GM23248 (cell line): ENCODE measurements at places on chromosomes 16 and 17. TPM values are rescaled to one million over a fixed set of nuclear protein-coding genes. Genes with fewer than 3 reads are reported as not detected.

- H3K27me3 ChIP-seq, result no peaks in the 10 kb centered on the region
- H3K4me1 ChIP-seq, result no peaks in the 10 kb centered on the region
- H3K36me3 ChIP-seq, result no peaks in the 10 kb centered on the region
- no peak overlapping the region for H3K4me3 ChIP-seq
- H3K27ac ChIP-seq, result no peak overlapping the region
These were observed 225.8 kb upstream of the CIBAR2 start for GRCh38 chr16:85337910-85338637.

GRCh38 chr17:57550668-57551315 is 194.3 kb downstream of the CCDC182 start:
- no peak overlapping the region for H3K27ac ChIP-seq
- no peaks in the 10 kb centered on the region for H3K36me3 ChIP-seq
- no peak for DNase-seq
- H3K4me1 ChIP-seq, result no peaks in the 10 kb centered on the region

DNA sequence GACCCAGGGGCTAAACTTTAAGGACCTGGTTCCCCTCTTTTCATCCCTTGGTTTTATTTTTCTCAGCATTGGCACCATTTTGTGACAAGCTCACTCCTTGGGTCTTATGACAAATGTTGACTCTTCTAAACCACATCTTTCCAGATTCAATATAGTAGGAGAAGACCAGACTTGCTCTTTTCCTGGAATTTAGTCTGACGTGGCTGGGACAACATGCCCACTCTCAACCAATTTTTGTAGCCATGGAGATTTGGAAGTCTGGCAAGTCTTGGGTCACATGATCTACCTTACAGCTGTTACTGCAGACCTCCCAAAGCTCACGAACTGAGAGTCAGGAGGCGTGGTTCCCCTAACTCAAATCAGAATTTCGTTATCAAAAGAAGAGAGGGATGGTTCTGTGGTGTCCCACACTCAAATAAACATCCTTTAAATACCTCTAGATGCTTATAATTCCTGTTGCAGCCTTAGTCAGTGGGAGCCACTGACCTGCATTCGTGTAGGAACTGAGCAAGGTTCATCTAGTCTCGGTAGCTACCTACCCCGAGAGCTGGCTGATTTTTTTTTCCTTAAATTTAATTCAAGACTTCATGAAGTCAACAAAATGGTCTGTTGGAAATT is 683.5 kb downstream of the MAF start:
- no peaks in the 10 kb centered on the region for H3K36me3 ChIP-seq
- H3K27ac ChIP-seq, result no peak overlapping the region
- H3K4me3 ChIP-seq, result no peak overlapping the region
- no peaks in the 10 kb centered on the region for H3K4me1 ChIP-seq
- DNase-seq, result no peak

DNA sequence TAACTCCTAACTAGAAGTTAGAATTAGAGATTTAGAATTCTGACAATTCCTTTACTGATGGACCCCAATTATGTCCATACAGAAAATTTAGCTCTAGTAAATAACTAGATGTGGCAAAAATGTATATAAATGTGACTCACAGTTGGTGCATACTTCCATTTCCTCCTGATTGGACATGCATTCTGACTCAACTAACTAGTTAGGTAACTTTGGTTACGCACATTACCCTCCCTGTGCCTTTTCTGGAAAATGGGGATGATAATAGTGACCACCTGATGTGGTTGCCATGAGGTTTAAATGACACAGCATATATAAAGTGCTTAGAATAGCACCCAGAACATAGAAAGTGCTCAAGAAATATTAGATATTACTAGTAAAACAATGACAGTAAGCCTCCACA is 550.0 kb upstream of the SALL1 start:
- no peak overlapping the region for H3K27ac ChIP-seq
- no peak overlapping the region for H3K4me3 ChIP-seq
- no peaks in the 10 kb centered on the region for H3K4me1 ChIP-seq
- no peaks in the 10 kb centered on the region for H3K36me3 ChIP-seq

- H3K27me3 ChIP-seq, result peaks cover 3% of the 10 kb centered on the region; the same call in 1 of the 2 replicates
- no peak overlapping the region for H3K27ac ChIP-seq
- peak overlapping the region; percentile 73 for H3K4me3 ChIP-seq
- no peaks in the 10 kb centered on the region for H3K36me3 ChIP-seq
- DNase-seq, result no peak
- peaks cover 14% of the 10 kb centered on the region for H3K4me1 ChIP-seq
These were observed 15.0 kb upstream of the RGS9 start for GRCh38 chr17:65121916-65122806.

DNA sequence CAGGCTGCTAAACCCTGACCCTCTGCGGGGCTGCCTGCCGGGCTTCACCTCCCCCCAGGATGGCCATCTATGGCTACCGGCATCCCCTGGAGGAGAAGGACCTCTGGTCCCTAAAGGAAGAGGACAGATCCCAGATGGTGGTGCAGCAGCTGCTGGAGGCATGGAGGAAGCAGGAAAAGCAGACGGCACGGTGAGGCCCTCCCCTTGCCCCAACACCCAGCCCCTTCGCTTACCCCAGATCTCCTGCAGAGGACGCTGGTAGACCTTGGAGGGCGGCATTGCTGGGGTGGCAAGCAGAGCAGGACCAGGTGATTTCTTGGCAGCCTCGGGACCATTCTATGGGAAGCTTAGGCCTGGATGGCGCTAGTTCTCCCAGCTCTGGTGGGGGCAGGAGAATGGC is 24.5 kb downstream of the ABCC3 start:
- no peak for DNase-seq
- H3K36me3 ChIP-seq, result no peaks in the 10 kb centered on the region
- H3K27me3 ChIP-seq, result no peaks in the 10 kb centered on the region

GRCh38 chr17:76612977-76613851 is 27.6 kb upstream of the ST6GALNAC2 start:
- DNase-seq, result no peak
- no peaks in the 10 kb centered on the region for H3K36me3 ChIP-seq
- no peak overlapping the region for H3K27ac ChIP-seq
- no peak overlapping the region for H3K4me3 ChIP-seq
- no peaks in the 10 kb centered on the region for H3K27me3 ChIP-seq

GRCh38 chr17:58412961-58413586 is 4.3 kb downstream of the RNF43 start:
- H3K36me3 ChIP-seq, result no peaks in the 10 kb centered on the region
- H3K4me3 ChIP-seq, result no peak overlapping the region
- H3K27me3 ChIP-seq, result no peaks in the 10 kb centered on the region
- no peak overlapping the region for H3K27ac ChIP-seq
- peaks cover 9% of the 10 kb centered on the region for H3K4me1 ChIP-seq
- no peak for DNase-seq

DNA sequence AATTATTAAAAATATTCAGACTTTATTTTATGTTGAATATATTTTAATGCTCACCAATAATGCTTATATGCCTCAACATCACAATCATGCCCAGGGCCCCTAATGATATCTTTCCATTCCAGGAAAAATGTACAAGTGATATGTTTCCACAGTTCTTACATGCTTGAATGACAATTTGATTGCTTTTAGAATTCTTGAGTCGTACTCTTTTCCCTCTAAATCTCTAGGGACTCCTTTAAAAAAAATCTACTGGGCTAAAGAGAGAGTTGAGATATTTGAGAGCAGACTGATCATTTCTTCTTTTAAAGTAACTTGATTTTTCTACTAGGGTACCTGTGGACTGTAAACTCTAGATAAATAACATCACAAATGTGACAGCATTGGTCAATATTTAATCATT is 18.2 kb upstream of the HLF start:
- H3K4me3 ChIP-seq, result no peak overlapping the region
- H3K27me3 ChIP-seq, result peaks cover 16% of the 10 kb centered on the region; the same call in 1 of the 2 replicates
- H3K4me1 ChIP-seq, result no peaks in the 10 kb centered on the region
- no peak for DNase-seq

GRCh38 chr16:74031551-74031950 is 265.1 kb upstream of the PSMD7 start:
- no peak for DNase-seq
- 0 out of 2 replicates have a peak, but pooled peaks cover 7% of the 10 kb centered on the region for H3K27me3 ChIP-seq

DNA sequence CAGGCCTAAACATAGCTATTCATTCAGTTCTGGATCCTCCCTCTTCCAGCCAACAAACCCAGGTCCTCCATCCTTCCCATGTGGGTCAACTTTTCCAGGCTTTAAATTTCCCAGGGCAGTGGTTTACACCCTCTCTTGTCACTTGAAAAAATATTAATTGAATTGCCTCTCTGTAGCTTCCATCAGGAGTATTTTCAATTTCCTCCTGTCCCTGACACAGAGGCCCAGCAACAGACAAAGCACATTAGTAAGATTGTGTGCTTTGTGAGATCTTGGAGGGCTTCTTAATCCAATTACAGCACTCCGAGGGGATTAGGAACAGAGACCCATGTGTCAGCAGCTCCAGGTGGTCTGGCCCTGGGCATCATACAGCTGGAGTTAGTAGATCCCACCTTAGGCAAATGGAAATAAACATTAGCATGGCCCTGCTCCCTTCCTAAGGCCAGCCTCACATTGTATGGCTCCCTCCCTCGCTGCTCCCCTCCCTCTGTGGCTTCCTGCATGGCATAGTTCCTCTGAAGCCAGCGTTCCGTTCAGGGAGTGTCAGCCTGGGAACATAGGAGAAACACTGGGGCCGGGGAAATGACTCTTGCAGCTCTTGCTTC is 132.7 kb upstream of the HSBP1 start:
- no peak for DNase-seq
- H3K4me3 ChIP-seq, result no peak overlapping the region
- no peak overlapping the region for H3K27ac ChIP-seq
- H3K4me1 ChIP-seq, result no peaks in the 10 kb centered on the region
- H3K36me3 ChIP-seq, result no peaks in the 10 kb centered on the region

DNA sequence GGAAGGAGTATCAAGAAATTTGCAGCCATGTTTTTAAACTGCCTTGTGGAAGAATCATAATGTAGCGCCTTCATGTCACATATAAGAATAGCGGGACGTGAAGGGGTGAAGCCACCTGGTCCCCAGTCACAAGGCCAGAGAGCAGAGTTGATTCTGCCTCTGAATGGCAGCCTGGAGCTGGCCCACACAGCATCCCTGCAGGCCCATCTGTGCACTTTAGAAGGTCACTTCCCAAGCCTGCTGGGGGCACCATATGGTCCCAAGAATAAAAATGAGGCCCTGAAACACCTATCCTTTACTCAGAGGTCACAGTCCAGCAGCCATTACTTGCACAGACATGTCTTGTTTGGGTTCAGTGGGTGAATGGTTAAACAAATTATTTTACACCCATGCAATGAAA is 15.0 kb downstream of the CD300E start:
- no peak for DNase-seq
- no peak overlapping the region for H3K4me3 ChIP-seq
- H3K27me3 ChIP-seq, result 0 out of 2 replicates have a peak, but pooled peaks cover 9% of the 10 kb centered on the region
- no peak overlapping the region for H3K27ac ChIP-seq
- peaks cover 4% of the 10 kb centered on the region for H3K4me1 ChIP-seq

DNA sequence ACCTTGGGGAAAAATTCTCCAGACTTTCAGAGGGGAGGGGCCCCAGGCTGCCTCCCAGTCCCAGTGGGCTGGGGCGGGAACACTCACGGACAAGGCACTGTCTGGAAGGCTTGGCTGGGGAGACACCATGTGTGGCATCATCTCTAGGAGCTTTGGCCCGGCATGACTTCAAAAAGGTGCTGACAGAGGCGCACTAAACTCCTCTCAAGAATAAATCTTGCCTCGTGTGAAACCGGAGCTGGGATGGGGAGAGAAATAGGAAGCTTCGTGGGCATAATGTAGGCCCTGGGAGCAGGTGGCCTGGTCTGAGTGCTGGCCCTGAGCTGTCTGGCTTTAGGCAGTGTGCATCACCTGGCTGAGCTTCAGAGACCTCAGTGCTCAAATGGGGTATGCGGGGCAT is 5.7 kb downstream of the WSCD1 start:
- H3K27ac ChIP-seq, result no peak overlapping the region
- H3K27me3 ChIP-seq, result peaks cover 15% of the 10 kb centered on the region; the same call in 1 of the 2 replicates
- DNase-seq, result no peak
- no peaks in the 10 kb centered on the region for H3K4me1 ChIP-seq
- no peaks in the 10 kb centered on the region for H3K36me3 ChIP-seq
- no peak overlapping the region for H3K4me3 ChIP-seq

DNA sequence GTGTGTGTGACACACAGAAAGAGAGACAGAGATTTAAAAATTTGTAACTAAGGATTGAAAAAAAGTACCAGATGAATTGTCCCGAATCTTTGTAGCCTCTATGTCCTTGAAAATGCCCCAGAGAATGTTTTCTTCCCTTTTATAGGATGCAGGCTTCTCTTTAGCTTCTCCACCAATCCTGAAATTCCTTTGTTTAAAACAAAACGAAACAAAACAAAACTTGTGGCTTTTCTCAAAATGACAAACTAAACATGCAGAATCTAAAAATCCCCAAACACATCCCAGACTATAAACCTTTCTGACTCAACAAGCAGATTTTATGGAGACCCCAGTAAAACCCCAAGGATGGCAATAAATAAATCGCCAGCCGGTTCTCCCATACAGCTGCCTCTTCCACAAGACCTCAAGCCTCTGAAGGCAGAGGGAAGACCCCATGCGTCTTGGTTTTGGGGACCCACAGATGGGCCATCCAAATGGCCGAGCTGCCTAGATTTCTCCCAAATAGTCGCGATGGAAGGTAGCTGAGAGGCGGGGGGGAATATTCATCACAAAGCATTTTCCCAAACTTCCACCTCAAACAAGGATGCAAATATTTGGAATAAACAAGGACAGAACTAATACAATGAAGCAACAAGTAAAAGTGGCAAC is 269.5 kb upstream of the FOXF1 start:
- H3K27me3 ChIP-seq, result peaks cover 65% of the 10 kb centered on the region
- H3K27ac ChIP-seq, result no peak overlapping the region
- no peak overlapping the region for H3K4me3 ChIP-seq
- H3K36me3 ChIP-seq, result no peaks in the 10 kb centered on the region

DNA sequence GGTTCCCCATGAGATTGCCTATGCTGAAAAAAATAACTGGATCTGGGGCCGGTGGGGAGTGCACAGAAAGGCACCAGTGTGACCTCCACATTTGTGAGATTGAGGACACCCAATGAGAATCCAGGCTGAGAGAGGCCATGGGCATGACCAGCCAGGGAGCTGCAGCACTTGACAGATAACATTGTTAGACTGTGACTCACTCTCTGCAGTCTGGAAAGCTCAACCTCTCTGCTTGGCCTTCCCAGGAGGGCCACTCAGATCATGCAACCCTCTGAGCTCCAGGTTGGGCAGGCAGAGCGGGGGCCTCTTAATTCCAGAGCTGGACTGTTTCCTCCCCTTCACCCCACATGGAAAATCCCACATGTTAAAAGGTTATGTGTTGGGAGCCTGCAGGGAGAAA is 30.1 kb downstream of the FZD2 start:
- H3K27ac ChIP-seq, result peak overlapping the region; percentile 57
- H3K36me3 ChIP-seq, result no peaks in the 10 kb centered on the region
- no peak overlapping the region for H3K4me3 ChIP-seq
- peaks cover 17% of the 10 kb centered on the region for H3K4me1 ChIP-seq

- 0 out of 2 replicates have a peak, but pooled peaks cover 5% of the 10 kb centered on the region for H3K4me1 ChIP-seq
- no peak overlapping the region for H3K4me3 ChIP-seq
- no peak for DNase-seq
- H3K27me3 ChIP-seq, result no peaks in the 10 kb centered on the region
- H3K36me3 ChIP-seq, result no peaks in the 10 kb centered on the region
- H3K27ac ChIP-seq, result no peak overlapping the region
These were observed 4.7 kb upstream of the CDT1 start for GRCh38 chr16:88798772-88799455.

GRCh38 chr16:102060-102855 is 24.2 kb downstream of the MPG start:
- DNase-seq, result no peak
- peaks cover 4% of the 10 kb centered on the region; the same call in 1 of the 2 replicates for H3K36me3 ChIP-seq
- H3K4me1 ChIP-seq, result 0 out of 2 replicates have a peak, but pooled peaks cover 2% of the 10 kb centered on the region
- H3K27ac ChIP-seq, result no peak overlapping the region

Gene ZNF750
- not detected in 2 replicates for total RNA-seq

Gene SMTNL2
- not detected in 2 replicates for total RNA-seq

Gene ASPHD1
- 6.9 and 18.7 TPM in 2 replicates for total RNA-seq

Gene GRIN2A
- total RNA-seq, result not detected in 2 replicates

Gene ACACA
- 21.9 and 38.3 TPM in 2 replicates for total RNA-seq

Gene BCL6B
- not detected in 2 replicates for total RNA-seq

Gene KREMEN2
- not detected in 2 replicates for total RNA-seq

Gene SLC47A2
- not detected in 2 replicates for total RNA-seq

Gene KRT36
- not detected in 2 replicates for total RNA-seq

Gene RANBP10
- 2.4 and 3.3 TPM in 2 replicates for total RNA-seq
